ENCODE measurements at places on chromosomes 1 and 21.

DNA sequence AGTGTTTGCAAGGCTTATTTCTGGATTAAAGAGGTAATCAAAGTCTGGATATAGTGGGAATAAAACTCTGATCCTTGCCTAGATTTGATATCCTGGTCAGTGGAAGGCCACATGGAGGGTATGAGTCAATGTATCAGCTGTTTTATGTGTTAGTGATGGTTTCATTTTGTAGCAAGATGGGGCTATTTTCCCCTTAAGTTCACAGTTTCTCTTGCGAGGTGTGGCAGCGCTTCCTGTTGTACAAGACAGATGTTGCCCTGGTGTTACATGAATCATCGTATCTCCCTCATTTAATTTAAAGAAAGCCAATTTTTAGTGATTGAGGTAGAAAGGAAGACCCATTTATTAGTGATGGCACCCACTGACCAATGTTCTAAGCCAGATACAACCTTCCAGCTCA lies 220.2 kb downstream of the DUSP10 start:
- no peak for DNase-seq

DNA sequence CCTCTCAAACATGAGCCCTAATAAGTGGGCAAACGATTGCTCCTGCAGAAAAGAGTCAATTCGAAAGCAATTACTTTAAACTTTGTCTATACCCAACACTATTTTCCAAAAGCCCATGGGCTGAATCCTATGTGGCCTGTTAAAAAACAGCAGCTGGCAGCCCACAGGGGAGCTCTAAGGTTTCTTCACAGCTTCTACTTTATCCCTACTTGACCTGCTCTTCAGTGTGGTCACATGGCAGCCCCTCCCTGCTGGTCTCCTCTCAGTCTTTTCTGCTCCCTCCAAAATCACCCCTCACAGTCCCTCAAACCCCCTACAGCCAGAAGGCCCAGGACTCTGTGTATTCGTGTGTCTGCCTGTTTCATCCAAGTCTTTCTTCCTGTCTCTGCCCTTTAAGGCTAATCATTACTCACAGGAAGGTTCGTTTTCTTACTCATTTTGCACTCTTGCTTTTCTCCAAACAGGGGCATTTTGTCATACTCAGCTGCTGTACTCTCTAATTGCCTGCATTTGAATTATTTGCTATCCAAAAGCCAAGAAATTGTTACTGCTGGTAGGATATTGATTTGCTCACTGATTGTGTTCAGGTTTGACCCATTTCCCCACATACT lies 62.4 kb upstream of the FAM3B start:
- DNase-seq: no peak

DNA sequence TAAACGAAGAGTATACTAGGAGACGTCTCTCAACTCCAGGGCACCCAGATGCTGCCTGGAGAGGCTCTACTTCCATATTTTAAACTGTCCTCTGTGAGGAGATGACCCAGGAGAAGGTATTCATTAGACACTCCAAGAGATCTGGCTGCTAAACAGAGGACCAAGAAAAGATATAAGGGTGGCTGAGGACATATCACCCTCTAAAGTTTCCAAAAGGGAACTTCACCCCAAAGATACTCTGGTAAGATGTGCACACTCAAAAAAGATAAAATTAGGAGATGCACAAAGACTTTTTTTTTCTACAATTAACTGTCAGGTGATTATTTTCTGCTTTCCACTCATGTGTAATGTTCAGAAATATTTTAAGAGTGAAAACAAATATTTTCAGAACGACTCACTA lies 1.4 kb downstream of the ZNF670 start:
- no peak for DNase-seq

DNA sequence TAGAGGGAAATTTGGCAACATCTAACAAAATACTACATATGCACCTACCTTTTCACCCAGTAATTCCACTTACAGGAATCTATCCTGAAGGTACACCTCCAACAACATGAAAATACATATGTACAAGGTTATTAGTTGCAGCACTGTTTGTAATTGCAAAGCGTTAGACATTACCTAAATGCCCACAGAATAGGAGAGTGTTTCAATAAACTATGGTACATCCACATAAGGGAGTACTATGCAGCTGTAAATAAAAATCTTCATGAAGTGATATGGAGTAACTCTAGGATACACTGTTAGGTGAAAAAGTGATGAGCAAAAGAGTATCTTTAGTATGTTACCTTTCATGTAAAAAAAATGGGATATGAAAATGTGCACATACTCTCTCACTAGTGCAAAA lies 126.1 kb downstream of the ACBD6 start:
- no peak for DNase-seq

- DNase-seq: peak; percentile 23
Observed at GRCh38 chr1:234544087-234544579, 65.2 kb upstream of the TARBP1 start.

- no peak for DNase-seq
Observed at GRCh38 chr1:204888294-204888693, 17.6 kb downstream of the NFASC start.

GRCh38 chr1:233253832-233254331 lies 41.6 kb downstream of the PCNX2 start:
- no peak for DNase-seq

DNA sequence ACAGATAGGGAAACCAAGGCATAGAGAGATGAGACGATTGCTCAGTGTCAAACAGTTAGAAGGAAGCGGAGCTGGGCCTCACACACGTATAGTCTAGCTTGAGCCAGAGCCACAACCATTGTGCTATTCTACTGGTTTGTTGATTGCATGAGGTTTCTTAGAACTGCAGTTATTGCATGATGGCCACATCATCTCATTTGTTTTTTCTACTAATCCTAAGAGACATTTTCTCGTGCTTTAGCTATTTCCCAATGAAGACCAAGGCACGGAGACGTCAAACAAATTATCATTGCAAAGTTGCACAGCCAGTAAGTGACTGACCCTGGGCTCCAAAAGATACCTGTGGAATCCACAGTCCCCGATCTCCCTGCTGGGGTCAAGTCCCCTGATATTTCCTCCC lies 25.1 kb upstream of the ZNF362 start:
- no peak for DNase-seq

GRCh38 chr1:20725189-20726117 lies 7.0 kb downstream of the SH2D5 start:
- no peak for DNase-seq

DNA sequence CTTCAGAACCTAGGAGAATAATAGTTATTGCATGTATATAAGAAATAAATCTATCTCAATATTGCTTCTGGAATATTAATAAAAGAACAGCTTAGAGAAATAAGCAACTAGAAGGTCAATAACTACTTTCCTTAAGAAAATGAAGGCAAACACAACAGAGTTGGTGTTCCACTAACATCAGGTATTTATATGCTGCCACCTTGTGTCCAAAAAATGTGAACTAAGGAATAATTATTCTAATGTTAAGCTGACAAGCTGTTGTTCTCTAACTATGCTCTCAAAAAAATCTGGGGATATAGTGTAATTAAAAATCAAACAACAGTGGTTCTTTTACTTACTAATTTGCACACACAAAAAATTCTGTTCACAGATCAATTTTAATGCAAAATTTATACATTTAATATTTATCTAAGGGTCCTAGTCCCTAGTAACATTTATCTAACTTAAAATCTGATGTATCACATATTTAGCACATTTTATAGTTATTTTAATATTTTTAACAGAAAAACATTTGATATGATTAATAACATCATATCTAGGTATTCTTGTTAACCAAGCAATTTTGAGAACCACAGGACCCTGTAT lies 39.6 kb downstream of the UCHL5 start:
- DNase-seq: no peak

DNA sequence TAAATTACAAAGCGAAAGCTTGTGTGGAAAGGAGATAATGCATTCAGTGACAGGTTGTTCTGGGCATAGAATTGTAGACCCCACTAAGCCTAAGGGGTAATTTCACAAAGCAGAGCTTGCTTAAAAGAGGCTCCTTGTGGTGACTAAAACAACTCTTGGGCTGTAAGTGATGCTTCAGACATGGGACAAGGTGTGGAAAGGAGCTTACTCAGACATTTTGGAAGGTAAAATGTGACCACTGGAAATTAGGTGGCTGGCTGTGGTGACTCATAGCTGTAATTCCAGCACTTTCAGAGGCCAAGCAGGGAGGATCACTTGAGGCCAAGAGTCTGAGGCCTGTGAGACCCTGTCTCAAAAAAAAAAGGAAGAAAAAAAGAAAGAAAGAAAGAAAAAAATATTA lies 51.1 kb upstream of the LRRC8C start:
- DNase-seq: no peak

DNA sequence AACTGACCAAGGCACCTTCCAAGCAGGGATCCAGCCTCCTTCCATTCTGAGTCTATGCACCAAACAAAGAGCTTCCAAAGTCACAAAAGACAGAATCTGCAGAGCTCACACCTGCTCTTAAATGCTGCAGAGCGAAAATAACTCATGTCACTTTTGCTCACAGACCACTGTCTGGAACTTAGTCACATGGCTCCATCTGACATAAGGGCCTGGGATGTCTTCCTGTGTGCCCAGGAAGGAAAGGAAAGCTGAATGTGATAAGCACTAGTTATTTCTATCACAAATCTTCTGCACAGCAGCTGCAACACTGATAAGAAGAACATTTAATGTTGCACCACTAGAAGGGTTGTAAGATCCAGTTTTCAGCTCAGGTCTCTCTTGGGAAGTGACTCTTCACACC lies 39.5 kb upstream of the SGIP1 start:
- no peak for DNase-seq

DNA sequence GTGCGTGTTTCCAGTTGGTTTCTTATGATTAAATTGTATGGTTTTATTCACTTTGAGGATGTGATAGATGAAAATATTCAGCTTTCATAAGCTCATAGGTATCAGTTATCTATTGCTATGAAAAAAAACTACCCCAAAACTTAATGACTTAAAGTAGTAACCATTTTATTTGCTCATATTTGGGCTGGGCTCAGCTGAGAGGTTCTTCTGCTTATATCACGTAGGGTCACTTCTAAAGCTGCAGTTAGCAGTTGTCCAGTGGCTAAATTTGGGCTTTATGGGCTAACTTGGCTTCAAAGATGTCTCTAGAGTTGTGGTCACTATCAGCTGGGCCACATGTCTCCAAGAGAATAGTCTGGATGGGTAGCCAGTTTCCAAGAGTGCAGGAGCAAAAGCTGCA lies 206.4 kb upstream of the LYPLAL1 start:
- DNase-seq: no peak

- DNase-seq: no peak
Observed at GRCh38 chr1:236747311-236747985, 47.6 kb upstream of the MTR start.

DNA sequence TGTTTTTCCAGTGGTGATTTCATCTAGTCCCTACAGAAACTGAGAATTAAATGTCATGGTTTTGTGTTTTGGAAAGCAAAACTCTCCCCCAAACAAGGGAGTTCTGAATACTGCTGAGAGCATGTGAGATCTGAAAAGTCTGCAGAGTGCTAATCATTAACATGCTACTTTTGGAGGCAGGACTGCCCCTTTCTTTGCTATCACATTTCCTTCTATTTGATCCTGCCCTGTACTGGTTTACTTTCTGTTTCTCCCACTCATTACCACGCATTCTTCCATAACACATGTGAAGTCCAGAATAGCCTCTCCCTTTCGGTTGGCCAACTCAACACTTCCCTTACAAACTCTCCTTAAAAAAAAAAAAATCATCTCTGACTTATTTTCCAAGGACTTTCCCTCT lies 63.6 kb downstream of the GADD45A start:
- DNase-seq: no peak

DNA sequence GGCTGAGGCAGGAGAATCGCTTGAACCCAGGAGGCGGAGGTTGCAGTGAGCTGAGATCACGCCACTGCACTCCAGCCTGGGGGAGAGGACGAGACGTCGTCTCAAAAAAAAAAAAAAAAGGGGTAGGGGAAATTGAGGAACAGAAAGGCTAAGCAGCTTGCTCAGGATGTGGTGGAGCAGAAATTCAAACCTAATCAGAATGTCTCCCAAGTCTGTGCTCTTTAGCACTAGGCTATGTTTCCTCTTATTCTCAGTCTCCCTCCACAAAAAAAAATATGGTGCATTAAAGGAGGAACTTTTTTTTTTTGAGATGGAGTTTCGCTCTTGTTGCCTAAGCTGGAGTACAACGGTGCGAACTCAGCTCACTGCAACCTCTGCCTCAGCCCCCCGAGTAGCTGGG lies 114.2 kb downstream of the SLC16A1 start:
- no peak for DNase-seq

GRCh38 chr1:100404821-100405220 lies 52.5 kb downstream of the CDC14A start:
- DNase-seq: no peak

- DNase-seq: no peak
Observed at GRCh38 chr1:15736038-15736891, at the start of gene SLC25A34. Gene SLC25A34, plus strand, starts transcription at chr1:15736258. Its CDS starts 228 bp downstream, at chr1:15736486.

DNA sequence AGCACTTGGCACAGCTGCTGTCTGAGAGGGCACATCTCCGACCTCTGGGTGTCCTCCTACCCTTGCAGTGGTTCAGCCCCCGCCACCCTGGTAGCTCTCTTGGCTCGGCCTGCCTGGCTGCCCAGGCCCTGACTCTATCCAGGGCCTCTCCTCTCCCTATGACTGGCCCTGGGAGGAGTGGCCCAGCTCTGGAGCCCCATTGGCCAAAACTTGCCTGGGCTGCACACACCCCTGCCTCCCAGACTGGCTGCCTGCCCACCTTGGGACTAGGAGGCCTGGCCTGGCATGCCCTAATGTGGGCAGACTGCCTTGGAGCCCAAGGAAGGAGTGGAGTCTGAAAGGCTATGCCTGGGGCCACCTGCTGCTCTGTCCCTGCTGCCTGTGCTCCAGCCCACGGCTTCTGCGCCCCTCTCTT lies 33.6 kb downstream of the ACOT11 start:
- DNase-seq: no peak

DNA sequence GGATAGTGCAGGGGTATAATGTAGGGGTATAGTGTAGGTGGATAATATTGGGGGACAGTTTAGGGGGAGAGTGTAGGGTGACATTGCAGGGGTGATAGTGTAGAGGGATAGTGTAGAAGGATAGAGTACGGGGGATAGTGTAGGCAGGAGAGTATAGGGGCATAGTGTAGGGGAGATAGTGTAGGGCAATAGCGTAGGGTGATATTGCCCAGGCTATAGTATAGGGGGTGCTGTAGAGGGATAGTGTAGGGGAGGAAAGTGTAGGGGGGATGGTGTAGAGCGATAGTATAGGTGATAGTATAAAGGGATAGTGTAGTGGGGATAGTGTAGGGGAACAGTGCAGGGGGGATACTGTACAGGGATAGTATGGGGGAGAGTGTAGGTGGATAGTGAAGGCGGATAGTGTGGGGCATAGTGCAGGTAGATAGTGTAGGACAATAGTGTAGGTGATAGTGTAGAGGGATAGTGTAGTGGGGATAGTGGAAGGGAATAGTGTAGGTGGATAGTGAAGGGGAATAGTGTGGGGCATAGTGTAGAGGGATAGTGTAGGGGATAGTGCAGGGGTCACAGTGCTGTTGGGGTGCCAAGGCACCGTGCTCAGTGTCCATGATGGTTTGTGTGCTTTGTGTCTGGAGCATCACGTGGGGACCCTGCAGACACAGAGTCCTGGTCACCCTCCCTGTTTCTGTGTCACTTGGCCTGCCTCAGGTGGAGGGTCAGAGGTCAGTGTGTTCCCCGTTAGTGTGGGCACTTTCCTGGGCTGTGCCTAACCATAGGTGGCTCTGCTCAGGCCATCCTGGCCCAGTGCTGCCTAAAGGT lies 10.5 kb upstream of the ARF1 start:
- no peak for DNase-seq

- DNase-seq: no peak
Observed at GRCh38 chr1:37242501-37242900, 208.2 kb upstream of the GRIK3 start.

- DNase-seq: no peak
Observed at GRCh38 chr1:23779826-23780371, 1.7 kb downstream of the PITHD1 start.

- DNase-seq: no peak
Observed at GRCh38 chr1:8318436-8318835, 522 bp downstream of the SLC45A1 start.

- no peak for DNase-seq
Observed at GRCh38 chr1:70061231-70061630, 144.1 kb downstream of the LRRC40 start.
